ENCODE measurements at places on chromosomes 1 and 21. TPM values are rescaled to one million over a fixed set of nuclear protein-coding genes. Genes with fewer than 3 reads are reported as not detected.

- no peak for DNase-seq
These were observed 23.8 kb downstream of the RPS27 start for GRCh38 chr1:154014154-154014907.

GRCh38 chr21:44350773-44351481 lies 2.5 kb upstream of the TRPM2 start:
- DNase-seq: no peak

Gene SLC44A5
- 1.4 TPM for total RNA-seq

- DNase-seq: peak; percentile 22
These were observed 80.4 kb upstream of the POU3F1 start for GRCh38 chr1:38126970-38127369.

DNA sequence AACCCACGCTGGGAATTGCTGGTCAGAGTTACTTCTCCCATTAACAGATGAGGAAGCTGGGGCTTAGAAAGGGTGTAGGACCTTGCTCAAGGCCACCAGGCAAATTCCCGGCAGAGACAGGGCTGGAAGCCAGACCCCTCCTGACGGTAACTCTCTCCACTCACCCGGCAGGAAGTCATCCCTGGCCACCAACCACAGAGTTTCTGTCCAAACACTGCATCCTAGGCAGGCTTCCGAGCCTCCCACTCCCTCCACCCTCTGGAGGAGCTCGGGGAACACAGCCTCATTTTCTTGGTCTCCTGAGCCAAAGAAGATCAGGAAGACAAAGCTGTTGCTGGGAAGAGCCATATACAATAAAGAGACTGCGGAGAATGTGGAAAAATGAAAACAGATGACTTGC lies 25.0 kb upstream of the ZNF436 start:
- DNase-seq: peak; percentile 97

GRCh38 chr1:15100880-15101760 lies 52.4 kb upstream of the TMEM51 start:
- DNase-seq: no peak

Gene GPR153
- 11.4 TPM for total RNA-seq

DNA sequence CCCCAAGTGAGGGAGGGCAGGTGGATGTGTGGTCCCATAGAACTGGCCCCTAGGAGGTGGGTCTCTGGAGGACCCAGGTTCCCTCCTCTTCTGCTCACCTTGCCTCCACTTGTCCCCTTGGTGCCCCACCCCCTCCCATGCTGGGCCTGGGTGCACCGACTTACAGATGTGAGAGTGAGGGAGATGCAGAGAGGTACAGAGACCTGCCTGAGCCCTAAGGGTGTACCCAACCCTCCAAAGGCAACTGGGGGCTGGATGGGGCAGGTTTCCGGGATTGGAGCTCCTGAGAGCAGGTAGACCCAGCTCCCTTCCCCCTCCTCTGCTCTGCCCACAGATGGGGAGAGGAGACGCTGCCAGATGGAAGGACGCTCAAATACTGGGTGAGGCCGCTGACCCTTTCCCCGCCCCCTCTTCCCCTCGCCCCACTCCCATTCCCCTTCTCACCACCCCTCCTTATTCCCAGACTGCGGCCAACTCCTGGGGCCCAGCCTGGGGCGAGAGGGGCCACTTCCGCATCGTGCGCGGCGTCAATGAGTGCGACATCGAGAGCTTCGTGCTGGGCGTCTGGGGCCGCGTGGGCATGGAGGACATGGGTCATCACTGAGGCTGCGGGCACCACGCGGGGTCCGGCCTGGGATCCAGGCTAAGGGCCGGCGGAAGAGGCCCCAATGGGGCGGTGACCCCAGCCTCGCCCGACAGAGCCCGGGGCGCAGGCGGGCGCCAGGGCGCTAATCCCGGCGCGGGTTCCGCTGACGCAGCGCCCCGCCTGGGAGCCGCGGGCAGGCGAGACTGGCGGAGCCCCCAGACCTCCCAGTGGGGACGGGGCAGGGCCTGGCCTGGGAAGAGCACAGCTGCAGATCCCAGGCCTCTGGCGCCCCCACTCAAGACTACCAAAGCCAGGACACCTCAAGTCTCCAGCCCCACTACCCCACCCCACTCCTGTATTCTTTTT lies 10.3 kb downstream of the TINAGL1 start:
- no peak for DNase-seq

Gene GIPC2
- 0.99 TPM for total RNA-seq

- no peak for DNase-seq
These were observed 6.9 kb upstream of the LRP8 start for GRCh38 chr1:53334781-53335180.

Gene HP1BP3
- total RNA-seq: 189 TPM

DNA sequence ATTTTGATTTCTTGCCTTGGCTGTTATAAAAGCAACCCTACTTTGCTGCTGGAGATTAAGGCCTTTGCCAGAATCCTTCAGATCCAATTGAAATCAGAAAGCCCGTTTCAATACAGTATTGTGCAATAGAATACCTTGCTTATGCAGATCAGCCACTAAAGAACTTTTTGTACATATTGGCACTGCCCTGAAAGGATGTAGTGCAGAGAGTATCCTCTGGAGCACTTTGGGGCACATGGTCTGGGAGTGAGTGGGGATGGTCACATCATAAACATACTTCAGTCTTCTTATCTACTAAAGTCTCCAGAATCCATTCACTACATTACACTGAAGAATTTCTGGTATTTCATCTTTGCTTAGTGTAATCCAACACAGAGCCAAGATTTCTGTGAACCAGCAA lies 189.0 kb downstream of the CENPF start:
- DNase-seq: no peak

- DNase-seq: no peak
These were observed 122.2 kb downstream of the NFIA start for GRCh38 chr1:61204528-61204927.

DNA sequence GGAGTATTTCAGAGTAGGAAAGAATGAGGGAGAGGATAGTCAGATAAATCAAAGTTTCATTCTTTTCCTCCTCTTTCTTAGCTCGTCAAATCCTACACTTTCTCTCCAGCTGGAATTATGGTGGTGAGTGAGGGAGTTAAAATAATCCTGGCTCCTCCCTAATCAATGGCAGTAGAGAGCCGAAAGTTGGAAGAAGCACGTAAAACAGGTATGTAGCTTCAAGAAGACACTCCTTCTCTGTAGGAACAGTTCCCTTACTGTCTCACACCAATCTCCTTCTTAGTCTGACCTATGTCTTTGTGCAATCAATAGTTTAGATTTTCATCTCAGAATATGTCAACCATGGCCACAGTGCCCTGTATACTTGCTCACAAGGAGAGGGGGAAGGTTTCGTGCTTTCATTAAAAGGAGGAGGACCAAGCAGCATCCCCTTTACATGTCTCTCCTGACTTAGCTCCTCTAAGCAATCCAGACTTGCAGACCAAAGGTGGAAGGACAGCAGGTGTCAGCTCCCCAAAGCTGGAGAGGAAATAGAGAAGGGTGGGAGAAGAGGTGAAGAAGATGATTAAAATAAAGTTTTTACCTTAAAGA lies 878 bp downstream of the MINDY1 start:
- no peak for DNase-seq

- DNase-seq: no peak
These were observed 75.7 kb downstream of the AJAP1 start for GRCh38 chr1:4730078-4730477.

Gene CA6
- not detected for total RNA-seq

DNA sequence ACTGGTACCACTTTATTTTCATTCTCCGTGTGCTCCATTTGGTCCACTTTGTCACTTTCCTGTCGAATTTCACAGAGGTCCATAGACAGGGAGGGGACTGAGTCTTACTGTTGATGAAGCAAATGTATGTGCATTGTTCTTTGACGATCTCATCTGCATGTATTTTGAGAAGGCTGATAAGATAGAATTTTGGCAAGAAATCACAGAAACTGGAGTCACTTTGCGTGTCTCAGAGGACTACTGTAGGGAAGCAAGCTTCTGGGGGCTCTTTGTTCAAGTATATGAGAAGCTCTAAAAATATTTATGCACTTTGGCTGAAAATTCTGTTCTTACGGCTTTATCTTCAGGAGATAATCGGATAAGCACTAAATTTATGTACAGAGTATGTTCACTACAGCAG lies 78.1 kb downstream of the PCBP3 start:
- DNase-seq: no peak

DNA sequence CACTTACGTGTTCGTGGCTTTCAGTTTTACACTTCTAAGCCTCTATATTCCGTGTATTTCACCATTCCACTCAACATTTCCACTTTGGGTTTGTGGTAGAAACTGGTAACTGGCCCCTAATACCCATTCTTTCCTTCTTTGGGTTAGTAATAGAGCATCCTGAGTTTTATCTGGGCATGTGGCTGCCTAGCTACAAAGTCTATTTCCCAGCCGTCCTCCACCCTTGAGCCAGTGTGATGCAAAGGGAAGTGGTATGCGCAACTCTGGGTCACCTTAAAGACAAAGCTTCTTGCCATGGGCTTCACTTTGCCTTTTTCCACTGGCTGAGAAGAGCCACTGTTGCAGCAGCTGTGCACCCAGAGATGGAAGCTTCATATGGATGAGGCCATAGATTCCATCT lies 73.9 kb downstream of the LAMC2 start:
- no peak for DNase-seq

DNA sequence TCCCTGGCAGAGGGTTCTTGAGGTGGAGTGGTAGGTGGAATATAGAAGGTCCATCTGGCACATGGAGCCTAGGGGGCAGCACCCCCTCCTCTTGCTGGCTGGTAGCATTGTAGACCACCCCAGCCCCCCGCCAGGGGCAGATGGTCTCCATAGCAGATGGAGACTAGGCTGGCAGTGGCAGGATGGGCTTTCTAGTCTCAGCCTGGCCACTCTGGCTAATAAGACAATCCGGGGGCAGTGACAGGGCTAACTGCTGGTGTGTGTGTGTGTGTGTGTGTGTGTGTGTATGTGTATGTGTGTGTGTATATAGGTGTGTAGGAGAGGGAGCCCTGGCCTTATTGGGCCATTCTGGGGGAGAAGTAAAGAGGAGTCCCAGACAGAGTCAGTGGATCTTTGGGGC lies 16.1 kb downstream of the UTP11 start:
- DNase-seq: peak; percentile 51

Gene GPR25
- not detected for total RNA-seq

DNA sequence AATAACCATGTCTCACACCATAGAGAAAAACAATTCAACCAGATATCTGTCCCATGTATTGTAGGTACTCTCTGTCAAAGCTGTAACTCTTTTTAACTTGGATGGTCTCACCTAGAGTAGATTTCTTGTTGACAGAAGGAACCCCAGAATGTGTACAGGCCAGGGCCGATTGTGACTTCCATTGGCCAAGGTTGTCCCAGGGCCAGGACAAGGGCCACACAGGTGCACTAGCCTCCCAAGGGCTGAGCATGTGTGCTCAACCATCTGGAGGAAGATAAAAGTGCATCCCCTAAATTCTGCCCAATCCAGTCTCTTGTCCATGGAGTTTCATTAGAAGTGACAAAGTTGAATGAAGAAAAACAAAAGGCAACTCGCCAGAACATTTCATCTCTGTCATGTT lies 51.8 kb downstream of the SETD4 start:
- peak; percentile 3 for DNase-seq

- DNase-seq: no peak
These were observed 40.4 kb upstream of the KCNH1 start for GRCh38 chr1:211174375-211174774.

Gene CRNN
- total RNA-seq: not detected

GRCh38 chr1:183081402-183082120 lies 58.3 kb downstream of the LAMC1 start:
- DNase-seq: no peak

Gene C4BPA
- total RNA-seq: not detected

GRCh38 chr1:67855961-67856360 lies 22.7 kb upstream of the GNG12 start:
- no peak for DNase-seq

DNA sequence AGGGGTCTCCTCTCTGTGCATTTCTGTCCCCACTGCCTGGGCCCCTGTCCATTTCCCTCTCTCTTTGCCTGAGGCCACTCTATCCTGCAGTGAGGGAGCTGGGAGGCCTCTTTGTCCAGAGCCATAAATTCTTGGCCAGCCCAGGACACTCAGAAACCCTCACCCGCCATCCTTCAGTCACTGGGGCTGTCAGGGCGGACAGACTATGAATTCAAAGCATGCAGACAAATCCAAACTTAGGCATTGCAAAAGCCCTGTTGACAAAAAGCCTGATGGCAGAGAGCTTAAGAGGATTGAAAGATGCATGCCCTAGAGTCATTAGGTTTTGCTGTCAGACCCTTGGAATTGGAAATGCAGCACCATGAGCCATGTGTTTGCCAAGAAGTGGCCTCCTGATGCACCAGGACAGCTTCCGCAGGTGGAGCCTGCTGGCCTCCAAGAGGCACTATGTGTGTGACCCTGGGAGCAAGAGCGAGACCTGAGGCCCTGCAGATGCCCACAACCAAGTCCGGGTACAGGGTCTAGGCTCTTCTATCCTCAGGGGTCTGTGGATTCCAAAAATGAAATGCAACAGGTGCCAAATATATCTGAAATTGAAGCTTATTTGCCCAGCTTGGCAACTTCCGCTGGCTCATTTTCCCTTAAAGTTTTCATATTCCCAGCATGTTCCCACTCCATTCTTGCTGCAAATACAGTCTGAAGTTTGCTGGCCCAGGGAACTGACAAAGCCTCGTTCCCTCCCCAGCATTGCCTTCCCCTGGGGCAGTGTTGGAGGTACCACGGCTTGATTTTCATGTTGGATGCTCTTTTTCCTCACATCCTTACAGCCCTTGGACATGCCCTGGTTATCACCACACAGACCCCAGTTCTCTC lies 177.9 kb downstream of the PGBD5 start:
- DNase-seq: no peak

GRCh38 chr1:48704736-48705135 lies 72.0 kb downstream of the BEND5 start:
- no peak for DNase-seq

DNA sequence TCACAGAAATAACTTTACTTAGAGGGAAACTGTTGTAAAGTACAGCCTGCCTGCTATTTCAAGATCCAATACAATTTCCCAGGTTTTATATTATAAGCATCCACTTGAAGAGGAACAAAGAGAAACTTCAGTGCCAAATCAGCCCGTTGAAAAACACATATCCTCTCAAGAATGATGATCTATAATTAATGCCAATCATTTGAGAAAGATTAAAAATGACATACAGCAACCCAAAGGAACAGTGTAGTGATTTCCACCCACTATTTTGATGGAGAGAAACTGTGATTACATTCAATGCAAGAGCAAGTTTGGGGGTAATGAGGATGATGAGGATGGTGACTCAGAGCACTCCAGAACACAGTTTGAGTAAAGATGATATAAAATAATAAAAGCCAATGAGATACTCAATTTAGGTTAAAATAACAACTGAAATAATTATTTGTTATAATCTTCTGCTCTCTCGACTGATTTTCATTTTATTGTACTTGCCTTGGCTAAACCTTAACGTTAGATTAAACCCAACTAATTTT lies 715.5 kb downstream of the NCAM2 start:
- DNase-seq: no peak

All from sigmoid colon (tissue), 7 donors.